ENCODE measurements at places on chromosomes 6 and 20.

DNA sequence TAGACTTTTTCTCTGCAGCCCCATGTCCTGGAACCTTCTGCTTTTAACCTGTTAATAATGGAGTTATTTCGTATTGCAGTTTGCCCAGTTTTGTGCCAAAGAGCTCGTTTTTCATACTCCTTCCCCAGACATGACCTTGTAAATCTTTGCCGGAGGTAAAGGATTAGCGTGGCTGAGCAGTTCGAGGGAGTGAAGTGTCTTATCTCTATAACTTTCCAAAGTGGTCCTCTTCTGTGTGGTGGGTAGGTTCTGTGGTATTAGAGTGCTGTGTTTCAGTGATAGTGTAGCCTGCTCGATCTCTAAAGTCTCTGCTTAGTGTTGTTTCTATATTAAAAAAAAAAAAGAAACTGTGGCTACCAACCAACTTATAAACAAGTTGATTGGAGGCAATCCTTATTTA is 67.5 kb downstream of the FARS2 start:
- DNase-seq: no peak

DNA sequence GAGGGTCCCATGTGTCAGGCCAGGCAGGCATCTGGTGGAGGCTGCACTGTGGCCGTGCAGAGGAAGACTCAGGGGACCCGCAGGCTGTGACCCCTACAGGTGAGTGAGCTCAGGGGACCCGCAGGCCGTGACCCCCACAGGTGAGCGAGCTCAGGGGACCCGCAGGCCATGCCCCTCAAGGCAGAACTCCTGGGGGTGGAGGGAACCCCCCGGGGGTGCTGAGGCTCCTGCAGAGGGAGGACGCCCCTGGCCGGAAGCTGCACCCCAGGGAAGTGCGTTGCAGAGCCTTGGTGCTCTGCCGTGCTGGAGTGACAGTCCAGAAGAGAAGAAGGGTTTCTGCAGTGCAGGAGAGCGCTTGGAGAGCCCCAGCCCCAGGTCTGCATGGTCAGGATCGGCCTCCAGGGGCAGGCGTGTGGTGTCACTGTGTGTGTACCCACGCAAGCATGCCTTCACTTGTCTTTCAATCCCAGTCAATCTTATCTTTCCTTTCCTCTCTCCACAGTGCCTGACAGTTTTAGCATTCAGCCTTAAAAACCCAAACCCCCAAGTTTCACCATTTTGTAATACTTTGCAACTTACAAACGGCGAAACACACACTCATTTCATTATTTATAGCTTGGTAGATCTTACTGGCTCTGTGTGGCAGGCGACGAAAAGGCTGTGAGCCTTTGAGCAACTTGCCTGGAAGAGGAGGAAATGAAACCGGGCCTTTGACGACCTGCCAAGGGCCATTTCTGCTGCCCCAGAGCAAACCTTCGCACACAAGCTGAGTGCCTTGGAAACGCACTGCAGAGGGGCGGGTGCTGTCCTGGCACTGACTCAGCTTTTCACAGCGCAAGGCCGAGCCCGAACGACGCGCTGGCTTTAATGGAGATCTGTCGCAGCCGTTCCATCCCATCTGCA is 101.4 kb upstream of the AGPAT4 start:
- DNase-seq: no peak

DNA sequence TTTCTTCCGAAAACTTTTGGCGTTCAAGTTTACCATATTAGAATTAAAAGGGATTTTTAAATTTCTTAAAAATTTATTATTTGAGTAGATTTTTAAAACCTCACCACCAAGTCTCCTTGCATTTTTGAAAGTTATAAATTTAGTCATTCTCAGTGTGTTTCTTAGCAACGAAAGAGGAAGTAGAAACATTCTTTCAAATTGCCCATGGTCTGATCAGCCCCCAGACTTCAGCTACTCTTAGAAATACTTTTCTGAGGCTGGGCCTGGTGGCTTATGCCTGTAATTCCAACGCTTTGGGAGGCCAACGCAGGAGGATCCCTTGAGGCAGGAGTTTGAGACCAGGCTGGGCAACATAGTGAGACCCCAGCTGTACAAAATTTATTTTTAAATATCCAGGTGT is 15.1 kb upstream of the RTF2 start:
- no peak for DNase-seq

DNA sequence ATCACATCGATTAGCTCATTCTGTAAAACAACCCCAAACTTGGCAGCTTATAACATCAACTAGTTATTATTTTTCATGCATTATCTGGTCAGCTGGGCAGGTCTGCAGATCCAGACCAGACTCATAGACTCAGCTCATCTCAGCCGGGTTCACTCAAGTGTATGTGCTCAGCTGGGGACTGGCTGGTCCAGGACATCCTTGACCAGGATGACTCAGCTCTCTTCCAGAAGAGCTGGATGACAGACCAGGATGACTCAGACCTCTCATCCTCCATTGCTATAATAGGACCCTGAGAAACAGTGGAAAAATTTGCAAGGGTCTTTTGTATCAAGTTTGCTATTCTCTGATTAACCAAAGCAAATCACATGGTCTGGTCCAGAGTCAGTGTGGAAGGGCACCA is 312.5 kb upstream of the PLCB4 start:
- DNase-seq: peak; percentile 23
